ENCODE measurements at places on chromosomes 13 and 19.
A peak's percentile ranks its signal among the peaks of the same experiment; 100 is the strongest.

DNA sequence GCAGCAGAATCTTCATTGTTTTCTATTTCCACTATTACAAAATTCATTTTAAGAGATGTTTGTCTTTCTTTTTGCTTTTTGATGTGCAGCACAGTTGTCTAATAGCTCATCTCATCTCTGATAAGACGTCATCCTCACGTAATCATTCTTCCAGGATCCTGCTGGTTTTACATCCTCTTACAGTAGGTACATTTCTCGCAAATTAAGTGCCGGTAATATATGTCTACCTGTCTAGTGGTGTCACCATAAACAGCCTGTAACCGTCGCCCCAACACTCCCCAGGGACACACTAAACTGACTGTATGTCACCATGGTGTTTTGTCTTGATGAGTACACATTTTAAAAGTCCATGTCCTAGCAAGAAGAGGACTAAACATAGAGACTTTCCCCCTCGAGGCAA, 94.5 kb upstream of the VSTM2B start:
- DNase-seq, result no peak

- DNase-seq, result no peak
These were observed 22.6 kb downstream of the ERCC5 start for GRCh38 chr13:102868366-102868936.

GRCh38 chr19:33808399-33808798, 11.7 kb downstream of the KCTD15 start:
- DNase-seq, result no peak

DNA sequence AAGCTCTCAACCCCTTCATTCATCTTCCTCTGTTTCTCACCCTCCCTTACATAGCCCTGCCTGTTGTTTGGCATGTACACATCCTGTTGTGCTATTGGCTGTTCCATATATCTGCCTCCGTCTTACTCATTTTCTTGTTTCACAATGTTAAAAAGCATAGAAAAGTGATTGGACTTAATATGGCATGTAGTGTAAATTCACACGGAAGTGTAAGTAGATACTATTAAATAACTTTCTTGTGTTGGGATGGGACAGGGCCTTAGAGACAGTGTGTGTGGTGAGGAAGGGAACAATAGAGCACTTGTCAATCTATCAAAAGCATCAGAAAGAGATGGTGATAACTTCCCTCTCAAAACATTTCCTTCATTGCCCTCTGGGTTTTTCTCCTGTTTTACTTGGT, 12.3 kb downstream of the LMO7 start:
- no peak for DNase-seq

- no peak for DNase-seq
These were observed 23.9 kb downstream of the GATAD2A start for GRCh38 chr19:19429361-19429760.

- no peak for DNase-seq
These were observed 74.7 kb downstream of the ERICH6B start for GRCh38 chr13:45540864-45541263.

DNA sequence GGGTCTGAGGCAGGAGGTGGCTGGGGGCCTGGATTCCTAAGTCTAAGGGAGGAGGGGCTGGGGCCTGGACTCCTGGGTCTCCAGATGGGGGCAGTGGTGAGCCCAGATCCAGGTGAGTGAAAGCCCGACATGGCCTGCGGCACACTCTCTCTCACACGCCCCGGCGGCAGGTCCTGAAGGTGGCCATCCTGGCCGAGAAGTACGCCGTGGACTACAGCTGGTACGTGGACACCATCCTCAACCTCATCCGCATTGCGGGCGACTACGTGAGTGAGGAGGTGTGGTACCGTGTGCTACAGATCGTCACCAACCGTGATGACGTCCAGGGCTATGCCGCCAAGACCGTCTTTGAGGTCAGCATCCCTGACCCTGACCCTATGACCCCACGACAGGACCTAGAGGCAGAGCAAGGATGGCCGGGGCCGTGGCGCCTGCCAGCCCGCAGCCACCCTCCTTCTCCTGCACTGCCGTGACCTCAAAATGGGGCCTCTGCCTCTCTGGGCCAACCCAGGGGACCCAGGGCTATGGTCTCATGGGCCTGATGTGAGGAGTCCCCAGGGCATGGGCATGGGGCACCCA, 13.2 kb downstream of the FUZ start:
- no peak for DNase-seq

- no peak for DNase-seq
These were observed 497.6 kb downstream of the GPC6 start for GRCh38 chr13:93724187-93724586.

- no peak for DNase-seq
These were observed 704.2 kb upstream of the KLHL1 start for GRCh38 chr13:70812481-70812880.

GRCh38 chr19:30028118-30028991, 86.3 kb downstream of the URI1 start:
- DNase-seq, result no peak

DNA sequence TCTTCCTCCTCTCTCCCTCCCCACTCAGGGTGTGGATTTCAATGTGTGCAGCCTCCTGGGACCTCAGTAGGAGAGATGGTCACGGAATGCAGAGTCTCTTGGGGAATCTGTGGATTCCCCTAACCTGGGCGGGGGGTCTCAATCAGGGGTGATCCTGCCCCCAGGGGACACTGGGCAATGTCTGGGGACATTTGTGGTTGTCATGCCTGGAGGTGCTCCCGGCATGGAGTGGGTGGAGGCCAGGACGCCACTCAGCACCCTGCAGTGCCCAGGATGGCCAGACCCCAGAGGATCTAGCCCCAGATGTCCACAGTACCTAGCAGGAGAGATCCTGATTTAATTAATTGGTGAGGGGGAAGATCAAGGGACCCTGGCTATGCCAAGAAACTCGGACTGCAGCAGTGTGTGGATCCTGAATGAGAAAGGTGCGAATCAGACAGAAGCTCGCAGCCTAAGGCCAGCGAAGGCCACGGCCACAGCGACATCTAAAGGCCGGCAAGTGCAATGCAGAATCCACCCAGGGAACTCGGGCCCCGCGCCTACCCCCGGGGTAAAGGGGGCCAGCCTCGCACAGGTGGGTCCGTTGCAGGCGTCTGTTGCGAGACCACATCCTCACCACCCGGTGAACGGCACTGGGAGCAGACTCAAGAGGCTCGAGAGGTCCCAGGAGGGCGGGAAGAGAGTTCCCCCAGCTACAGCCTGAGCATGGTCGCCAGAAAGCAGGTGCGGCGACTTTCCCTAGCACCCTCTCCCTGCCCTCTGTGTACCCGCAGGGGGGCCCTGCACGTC, 88.8 kb downstream of the GNG7 start:
- DNase-seq, result peak; percentile 28

GRCh38 chr19:30473334-30473867, 101.2 kb downstream of the ZNF536 start:
- no peak for DNase-seq

DNA sequence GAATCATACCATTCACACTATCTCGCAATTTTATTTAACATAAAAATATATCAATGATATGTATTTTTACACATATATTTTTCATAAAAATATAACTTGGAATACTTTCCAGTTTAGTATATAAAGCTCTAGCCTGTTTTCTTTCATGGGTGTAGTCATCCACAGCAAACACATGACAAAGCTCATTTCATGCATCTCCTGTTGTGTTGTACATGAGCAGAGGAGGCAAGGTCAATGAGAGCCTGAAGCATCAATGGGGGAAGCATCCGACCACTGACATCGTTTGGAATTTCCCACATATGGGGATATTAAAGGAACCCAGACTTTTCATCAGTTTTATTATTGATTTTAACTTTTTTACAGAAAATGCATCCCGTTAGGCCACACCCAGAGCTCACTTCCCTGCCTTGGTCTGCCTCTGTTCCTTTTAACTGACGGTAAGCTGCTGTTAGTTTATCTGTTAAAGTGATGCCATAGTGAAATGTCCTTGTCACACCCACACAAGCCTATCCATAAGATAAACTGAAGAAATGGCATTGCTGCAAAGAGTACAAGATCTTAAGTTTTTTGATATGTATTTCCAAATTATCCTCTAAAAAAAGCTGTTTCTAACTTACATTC, 44.0 kb downstream of the MIPEP start:
- DNase-seq, result no peak

DNA sequence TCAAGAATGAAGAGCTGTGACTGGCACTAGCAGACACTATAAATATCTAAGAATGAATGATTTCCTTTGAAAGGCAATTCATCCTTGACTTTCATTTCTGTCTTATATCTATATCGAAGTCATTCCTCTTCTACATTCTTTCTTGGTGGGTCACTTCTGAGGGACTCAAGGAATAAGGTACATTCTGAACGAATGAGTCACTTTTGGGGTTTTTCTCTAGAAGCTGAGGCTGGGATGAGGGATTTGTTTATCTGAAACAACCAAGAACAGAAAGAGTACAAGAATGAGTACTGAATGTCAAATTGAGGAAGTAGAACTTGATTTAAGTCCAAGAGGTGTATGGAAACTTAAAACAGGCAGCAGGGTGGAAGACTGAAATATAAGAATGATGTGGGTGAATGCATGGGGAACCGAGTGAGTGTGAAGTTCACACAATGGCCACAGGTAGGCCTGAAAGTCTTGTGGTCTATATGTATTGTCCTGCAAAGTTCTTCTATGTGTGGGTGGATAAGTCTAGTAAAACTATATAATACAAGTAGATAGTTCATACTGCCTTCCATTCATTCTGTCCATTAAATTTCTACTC, 343.9 kb downstream of the OXGR1 start:
- DNase-seq, result no peak

GRCh38 chr13:75932636-75933035, 296.5 kb downstream of the LMO7 start:
- peak; percentile 73 for DNase-seq

DNA sequence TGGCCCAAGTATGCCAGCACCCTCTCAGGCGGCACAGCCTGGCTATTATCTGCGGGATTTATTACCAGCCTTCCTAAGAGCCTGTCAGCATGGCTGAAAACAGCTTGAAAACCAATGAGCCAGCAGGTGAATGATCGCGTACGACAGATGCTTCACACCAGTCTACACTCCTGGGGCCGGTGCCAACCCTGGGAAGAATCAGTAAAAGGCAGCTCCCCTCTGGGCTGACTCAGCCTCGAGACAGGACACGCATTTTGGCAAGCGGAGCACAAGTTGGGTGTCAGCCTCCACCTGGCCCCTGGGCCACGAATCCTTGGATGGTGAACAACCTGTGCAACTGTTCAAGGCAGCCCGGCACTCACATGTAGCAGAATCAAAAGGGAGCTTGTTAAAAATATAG, 15.6 kb downstream of the EMP3 start:
- no peak for DNase-seq

DNA sequence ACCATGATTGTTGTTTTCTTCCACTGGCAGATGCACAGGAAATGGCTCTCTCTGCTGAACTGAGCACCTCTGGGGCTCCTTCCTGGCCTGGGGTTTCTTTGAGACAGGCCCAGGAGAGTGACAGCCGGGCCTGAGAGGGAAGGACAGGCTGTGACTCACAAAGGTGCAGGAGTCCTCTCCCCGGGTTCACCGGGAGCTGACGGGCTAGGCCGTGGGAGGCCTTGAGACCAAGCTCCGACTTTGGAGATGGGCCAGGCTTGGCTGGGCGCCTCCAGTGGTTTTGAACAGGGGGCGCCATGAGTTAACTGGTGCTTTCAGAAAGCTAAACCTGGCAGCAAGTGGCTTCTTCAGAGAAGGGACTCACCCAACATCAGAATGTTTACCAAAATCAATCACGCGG, 143.4 kb downstream of the URI1 start:
- peak; percentile 41 for DNase-seq

GRCh38 chr13:99085139-99085807, 107.4 kb upstream of the DOCK9 start:
- peak; percentile 36 for DNase-seq

DNA sequence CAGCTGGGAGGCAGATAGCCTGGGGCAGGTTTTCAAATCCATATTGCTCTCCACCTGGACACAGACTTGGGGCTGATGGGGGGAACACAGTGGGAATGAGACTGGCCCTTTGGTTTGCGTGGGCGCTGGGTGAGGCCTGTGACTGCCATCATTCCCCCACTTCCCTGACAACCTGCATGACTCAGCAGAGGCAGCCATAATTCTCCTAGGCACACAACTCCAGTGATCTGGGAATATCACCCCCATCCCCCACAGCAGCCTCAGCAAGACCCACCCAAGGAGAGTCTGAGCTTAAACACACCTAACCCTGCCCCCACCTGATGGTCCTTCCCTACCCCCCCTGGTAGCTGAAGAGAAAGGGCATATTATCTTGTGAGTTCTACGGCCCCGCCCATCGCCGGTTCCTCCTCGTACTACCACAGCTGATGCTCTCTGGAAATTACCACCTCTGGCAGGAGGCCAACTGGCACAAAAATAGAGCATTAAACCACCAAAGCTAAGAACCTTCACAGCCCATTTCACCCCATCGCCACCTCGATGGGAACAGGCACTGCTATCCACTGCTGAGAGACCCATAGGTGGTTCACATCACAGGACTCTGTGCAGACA, 71.0 kb downstream of the RNF17 start:
- no peak for DNase-seq

- peak; percentile 55 for DNase-seq
These were observed 17.1 kb downstream of the COL4A2 start for GRCh38 chr13:110324026-110324749.

GRCh38 chr19:47058621-47059022, 10.2 kb upstream of the TMEM160 start:
- DNase-seq, result no peak

GRCh38 chr19:4068047-4068966, 1.6 kb upstream of the ZBTB7A start:
- DNase-seq, result peak; percentile 28

GRCh38 chr13:53045189-53045588, 16.6 kb downstream of the OLFM4 start:
- DNase-seq, result peak; percentile 86

GRCh38 chr19:18605196-18605545, 1.4 kb downstream of the CRLF1 start:
- no peak for DNase-seq

GRCh38 chr19:12913011-12913561, 6.0 kb downstream of the SYCE2 start:
- peak; percentile 86 for DNase-seq

DNA sequence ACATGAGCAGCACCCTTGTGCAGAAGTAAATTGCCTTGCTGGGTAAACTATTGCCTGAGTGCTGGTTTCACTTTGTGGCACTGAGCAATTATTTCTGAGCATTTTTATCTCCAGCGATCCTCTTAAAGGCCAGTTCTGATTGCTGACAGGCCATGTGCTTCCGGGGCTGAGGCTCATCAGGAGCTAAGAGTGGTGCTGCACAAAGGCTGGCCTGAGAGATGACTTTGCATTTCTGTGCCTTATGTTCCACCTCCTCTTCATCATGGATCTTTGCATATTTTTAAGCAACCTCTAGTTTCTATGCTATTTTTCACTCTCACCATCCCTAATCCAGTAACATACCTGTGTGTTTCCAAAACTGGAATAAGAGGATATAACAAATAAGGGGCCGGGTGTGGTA, 17.6 kb upstream of the COG6 start:
- no peak for DNase-seq

DNA sequence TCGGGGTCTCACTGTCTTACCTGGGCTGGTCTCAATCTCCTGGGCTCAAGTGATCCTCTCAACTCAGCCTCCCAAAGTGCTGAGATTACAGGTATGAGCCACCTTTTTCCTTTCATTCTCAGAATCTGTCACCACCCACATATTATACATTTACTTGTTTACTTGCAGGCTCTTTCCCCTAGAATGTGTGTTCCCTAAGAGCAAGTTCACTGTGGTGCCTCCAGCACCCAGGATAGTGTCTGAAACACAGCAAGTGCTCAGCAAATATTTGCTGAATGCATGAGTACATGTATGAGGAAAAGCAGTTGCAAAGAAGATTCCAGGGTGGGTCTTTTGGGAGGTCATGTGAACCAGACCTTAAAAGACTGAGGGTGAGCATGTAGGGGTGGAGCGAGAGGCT, 96.8 kb downstream of the RGCC start:
- DNase-seq, result no peak

All from femur (tissue), 1 donor.